ENCODE measurements at places on chromosomes 2 and 18.

DNA sequence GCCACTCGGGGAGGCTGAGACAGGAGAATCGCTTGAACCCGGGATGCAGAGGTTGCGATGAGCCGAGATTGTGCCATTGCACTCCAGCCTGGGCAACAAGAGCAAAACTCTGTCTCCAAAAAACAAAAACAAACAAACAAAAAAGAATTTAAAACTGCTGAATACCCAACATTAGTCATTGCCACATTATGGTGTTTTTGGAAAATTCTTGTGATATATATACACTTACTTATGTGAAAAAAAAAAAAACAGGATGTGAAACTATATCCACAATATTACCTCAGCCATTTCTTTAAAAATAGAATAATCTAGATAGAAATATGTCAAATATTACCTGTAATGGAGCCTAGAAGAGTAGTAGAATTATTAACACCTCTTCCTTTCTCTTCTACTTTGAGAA is 288.3 kb upstream of the FN1 start:
- DNase-seq = no peak

DNA sequence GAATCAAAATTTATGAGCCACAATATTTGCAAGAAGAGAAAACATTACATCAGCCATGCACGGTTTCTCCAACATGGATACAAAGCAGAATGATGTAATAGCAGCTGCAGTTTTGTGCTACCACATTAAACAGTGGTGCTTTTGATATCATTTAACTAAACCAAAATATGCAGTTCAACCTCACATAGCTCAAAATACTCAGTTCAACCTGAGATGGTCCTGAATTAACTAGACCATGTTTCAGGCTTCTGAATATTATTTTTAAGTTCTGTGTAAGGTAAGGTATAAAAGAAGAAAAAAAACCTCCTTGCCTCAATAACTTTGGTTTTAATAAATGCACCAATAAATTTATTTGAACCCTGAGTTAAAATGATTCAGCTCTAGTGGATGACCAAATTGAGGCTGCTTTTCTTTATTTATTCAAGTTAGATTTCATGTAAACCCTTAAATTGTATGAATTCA is 18.8 kb upstream of the TSPYL6 start:
- DNase-seq = no peak

DNA sequence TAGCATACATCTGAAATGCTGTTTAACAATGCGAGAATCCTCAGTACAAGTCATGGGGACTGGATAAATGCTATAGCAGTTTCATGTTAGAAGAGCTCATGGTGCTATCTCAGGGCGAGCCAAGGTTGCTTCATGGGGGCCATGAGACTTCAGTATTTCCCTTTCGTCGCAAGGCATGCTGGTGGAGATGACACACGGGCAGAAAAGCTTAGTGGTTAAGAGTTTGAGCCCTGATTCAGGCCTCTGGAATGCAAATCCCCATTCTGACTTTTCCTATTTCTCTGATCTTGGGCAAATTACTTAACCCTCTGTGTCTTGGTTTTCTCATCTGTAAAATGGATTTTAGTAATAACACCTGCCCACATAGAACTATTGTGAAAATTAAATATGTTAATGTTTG is 57.4 kb upstream of the EPHA4 start:
- DNase-seq = no peak

- no peak for DNase-seq
Observed at GRCh38 chr2:149184991-149185390, 145.4 kb upstream of the LYPD6 start.

DNA sequence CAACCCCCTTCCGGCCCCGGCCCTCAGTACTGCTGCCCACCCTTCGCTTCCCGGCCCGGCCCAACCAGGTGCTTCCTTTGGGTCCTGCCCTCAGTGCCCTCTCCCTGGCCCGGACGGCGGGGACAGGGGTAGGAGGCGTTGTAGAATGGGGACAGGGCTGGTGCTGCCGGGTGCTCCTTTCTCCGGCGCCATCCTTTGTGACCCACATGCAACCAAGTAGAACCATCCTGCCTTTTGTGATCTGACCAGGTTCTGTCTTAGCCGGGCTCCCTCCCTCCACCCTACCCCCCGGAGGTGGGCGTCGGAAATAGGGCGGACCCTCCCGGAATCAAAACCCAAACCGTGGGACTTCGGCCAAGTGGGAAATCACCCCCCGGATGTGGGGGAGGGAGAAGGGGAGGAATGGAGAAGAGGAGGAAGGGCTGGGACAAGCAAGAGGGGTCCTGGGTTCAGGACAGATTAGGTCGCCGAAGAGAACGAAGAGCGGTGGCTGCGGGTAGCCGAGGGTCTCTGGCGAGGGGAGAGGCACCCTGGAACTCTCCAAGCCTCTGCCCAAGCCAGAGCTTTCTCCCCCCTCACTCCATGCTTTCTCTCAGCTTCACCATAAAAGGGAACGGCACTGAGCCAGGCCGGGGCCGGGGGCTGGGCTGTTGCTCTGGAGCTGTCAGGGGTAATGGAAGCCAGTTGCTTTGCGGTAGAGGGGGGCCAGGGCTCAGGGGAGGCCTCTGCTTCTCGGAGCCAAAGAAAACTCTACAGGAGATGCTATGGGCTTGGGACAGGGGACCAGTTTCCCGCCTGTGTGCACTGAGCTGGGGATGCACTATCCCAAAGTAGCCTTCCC is 756 bp upstream of the OST4 start:
- DNase-seq = no peak

GRCh38 chr2:23649303-23649702 is 264.3 kb downstream of the KLHL29 start:
- no peak for DNase-seq

DNA sequence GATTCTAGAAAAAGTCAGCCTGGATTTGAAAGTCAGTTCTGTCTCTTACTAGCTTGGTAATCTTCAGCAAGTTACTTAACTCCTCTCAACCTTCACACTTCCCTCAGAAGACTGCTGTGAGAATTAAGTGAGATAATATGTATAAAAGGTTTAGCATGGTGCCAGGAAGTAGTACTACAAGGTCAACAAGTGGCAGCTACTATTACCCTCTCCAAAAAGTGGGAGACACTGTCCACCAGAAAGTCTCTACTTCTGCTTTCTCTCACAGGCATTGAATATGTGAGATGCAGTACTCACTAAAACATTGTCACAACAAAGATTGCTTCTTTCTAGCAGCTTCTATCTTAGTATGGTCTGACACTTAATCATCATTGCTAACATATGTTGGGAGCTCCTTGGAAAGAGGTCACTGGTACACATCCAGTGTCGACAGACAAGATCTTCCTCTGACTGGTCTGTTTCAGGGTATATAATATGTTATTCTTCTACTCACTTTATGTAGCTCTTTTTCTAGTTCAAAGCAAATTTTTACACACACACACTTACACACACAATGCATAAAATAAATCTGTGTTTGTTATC is 47.9 kb downstream of the DOCK10 start:
- DNase-seq = no peak

- DNase-seq = no peak
Observed at GRCh38 chr18:47893047-47893446, 37.4 kb downstream of the SMAD2 start.

- DNase-seq = no peak
Observed at GRCh38 chr18:23456835-23457234, 3.7 kb downstream of the RIOK3 start.

DNA sequence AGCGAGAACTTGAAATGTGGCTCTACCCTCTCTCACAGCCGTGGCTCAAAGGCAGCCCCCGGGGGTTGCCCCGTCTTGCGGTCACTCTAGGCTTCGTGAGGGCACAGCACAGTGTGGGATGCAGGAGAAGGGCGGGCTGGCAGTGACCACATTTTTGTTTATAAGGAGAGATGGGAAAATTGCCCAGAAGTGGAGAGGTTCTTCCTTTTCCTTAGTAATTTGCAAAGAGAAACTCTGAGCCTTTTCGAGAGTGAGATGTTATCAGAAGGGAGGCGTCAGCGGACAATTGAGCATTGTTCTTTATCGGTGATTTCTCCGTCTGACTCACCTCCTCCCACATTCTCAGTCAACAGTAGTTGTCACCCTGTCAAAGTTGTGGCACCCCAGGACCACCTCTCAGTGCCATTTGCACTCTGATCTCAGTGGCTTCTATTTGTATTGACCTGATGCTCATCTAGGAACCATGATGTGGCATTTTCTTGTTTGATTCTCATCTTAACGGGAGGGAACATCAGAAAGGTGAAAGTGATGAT is 89.6 kb downstream of the ACAA2 start:
- DNase-seq = no peak

GRCh38 chr18:60024345-60024744 is 124.5 kb downstream of the PMAIP1 start:
- no peak for DNase-seq

- no peak for DNase-seq
Observed at GRCh38 chr2:216216951-216217903, 108.1 kb downstream of the XRCC5 start.

- DNase-seq = no peak
Observed at GRCh38 chr2:45184606-45185005, 175.4 kb upstream of the SIX2 start.

DNA sequence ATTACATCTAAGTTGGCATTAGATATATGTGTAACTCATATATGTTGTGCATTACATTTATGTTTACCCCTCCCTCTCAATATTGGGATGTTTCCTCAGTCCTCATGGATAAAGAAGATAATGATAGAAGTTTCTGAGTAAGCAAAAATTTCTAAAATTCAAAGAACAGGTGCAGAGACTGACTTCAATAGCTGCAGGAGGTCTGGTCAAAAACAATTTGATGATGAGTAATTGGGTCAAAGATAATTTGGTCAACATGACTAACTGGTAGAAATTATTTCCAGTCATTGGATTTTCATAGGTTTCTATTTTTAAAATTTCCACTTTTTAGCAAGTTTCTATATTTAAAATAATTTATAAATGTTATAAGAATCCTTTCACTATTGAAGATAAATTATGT is 1130.9 kb upstream of the SLC39A10 start:
- DNase-seq = no peak

DNA sequence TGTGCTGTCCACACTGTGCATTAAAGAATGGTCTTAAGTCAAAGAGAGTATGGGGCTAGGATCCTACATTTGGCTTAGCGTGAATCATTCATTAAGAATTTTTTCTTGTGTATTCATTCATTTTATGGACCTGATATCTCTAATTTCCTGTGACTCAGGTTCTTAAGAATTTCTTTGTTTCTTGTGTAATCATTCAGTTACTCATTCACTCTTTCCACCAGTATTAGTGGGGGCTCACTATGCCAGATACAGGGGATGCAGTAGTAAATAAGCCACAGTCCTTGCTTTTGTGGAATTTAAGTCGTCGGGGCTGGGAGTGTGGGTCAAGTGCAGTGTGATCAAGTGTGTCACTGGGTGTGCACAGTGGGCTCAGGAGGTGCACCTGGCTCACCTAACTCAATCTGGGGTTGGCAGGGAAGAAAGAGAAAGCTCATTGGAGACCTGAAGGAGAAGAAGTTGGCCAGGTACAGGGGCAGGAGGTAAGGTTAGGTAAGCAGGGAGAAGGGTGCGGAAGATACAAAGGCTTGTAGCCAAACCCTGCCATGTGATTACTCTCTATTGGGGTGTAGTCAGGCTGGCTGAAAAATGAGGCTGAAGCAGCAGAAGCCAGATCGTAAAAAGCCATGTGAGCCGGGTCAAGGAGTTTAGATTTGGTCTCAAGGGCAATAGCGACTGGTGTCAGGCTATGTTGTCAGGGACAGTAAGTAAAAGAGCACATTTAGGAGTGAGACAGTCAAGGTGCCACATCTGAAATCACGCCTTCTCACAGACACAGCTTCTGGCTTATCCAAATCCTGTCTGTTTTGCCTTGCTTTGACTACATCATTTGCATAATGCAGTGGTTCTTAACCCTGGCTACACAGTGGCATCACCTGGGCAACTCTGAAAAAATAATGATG is 67.2 kb downstream of the KCTD1 start:
- no peak for DNase-seq

DNA sequence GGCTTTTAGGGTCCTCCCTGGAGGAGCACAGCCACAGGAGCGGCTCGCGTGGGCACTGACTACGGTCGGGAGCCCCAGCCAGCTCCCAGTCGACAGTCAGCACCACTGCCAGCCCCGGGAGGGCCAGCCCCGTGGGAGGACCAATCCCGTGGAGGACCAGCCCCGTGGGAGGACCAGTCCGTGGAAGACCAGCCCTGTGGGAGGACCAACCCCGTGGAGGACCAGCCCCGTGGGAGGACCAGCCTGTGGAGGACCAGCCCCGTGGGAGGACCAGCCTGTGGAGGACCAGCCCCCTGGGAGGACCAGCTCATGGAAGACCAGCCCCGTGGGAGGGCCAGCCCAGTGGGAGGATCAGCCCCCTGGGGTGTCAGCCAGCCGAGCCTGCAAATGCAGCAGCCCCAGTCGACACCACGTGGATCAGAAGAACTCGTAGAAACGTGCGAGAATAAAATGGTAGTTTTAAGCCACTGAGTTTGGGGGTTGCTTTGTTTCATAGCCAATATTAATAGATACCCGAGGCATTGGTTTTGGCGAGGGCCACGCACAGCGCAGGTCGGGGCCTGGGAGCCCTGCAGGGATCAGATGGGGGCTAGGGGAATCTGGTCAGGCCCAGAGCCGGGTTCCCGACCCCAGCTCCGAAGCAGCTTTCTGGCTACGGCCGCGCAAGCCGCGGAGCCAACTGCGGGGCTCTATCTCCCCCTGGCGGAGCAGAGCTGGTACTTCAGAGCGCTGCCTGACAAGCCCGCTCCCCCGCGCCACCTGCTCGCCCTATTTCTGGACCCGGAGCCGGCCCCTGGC is 73.0 kb downstream of the TEX51 start:
- DNase-seq = peak; percentile 65

DNA sequence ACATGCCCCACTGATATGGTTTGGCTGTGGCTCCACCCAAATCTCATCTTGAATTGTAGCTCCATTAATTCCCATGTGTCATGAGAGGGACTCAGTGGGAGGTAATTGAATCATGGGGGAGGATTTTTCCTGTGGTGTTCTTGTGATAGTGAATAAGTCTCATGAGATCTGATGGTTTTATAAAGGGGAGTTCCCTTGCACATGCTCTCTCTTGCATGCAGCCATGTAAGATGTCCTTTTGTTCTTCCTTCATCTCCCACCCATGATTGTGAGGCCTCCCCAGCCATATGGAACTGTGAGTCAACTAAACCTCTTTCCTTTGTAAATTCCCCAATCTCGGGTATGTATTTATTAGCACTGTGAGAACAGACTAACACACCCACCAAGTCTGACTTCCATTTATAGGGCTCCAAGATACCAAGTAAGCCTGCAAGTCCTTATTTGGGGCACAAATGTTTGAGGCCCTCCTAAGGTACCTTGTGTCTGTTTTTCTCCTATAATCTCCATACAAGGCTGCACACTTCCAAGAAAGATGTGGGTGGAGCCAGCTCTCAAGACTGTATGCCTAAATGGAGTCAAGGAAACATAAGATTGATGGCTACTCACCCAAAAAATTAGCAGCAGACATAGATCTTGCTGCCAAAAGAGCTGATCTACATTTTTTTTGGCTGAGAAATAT is 364.7 kb downstream of the TXNL1 start:
- no peak for DNase-seq

DNA sequence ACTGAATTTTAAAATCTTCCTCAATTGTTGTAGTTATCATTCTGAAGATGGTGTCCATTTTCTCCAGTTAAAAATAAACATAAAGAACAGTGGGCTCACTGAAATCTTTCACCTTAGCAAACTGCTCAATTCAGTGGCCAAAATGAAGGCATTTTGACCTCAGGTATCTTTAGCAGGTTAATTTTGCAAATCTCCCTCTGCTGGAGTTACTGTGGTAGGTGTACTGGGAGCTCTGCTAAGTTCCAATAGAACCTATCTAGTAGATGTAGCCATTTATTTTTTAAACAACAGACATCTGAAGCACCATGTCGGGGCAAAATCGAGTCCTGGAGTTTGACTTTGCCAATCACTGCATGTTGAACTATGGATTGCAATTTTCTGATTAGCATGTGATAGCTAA is 177.1 kb downstream of the IRS1 start:
- no peak for DNase-seq

GRCh38 chr18:62950246-62950645 is 234.9 kb downstream of the PHLPP1 start:
- DNase-seq = no peak
